ENCODE measurements at places on chromosomes 6 and 20.

GRCh38 chr6:42339991-42340401 lies 111.7 kb downstream of the TRERF1 start:
- peak; percentile 43 for DNase-seq

- no peak for DNase-seq
These were observed 3.3 kb upstream of the NHSL1 start for GRCh38 chr6:138502546-138502945.

GRCh38 chr6:10847684-10848083 lies 9.3 kb upstream of the MAK start:
- DNase-seq = no peak

DNA sequence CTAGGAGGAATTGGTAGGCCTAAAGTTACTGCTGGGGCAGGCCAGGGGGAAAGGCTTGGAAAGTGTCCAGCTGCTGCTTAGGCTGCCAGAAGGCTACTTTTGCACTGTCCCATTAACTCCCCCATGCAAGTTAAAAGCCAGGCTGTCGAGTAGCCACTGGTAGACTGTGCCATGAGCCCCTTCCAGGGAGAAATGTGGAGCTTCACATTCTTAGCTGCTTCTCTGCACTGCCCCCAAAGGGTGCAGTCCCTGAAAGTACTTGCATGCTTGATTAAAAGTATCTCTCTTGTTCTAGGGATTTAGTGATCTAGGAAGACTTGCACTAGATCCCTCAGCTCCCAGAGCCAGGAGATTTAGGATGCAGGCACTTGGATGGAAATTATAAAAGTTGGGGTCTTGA lies 57.3 kb downstream of the CDC5L start:
- no peak for DNase-seq

GRCh38 chr6:73579851-73580246 lies 59.0 kb upstream of the EEF1A1 start:
- DNase-seq = no peak

DNA sequence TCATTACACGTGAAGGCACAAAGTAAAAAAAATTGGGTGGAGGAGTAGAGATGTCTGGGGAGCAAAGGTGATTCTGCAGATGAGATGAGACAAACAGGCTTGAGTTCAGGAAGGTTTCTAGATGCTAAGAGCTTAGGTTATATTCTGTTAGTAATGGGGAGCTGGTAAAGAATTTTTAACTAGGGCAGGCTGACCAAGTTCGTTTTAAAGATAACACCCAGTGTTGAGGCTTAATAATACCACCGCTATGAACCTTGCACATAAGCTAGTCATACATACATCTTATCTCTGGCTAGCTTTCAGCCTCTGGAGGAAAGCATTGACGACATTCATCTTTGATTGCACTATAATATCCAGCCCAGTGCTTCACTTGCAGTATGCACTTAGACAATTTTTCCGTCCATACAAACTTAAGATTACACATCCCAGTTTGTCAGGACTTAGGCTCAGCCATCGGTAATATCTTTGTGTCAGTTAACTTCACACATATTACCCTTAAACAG lies 12.1 kb downstream of the NHSL1 start:
- DNase-seq = no peak

DNA sequence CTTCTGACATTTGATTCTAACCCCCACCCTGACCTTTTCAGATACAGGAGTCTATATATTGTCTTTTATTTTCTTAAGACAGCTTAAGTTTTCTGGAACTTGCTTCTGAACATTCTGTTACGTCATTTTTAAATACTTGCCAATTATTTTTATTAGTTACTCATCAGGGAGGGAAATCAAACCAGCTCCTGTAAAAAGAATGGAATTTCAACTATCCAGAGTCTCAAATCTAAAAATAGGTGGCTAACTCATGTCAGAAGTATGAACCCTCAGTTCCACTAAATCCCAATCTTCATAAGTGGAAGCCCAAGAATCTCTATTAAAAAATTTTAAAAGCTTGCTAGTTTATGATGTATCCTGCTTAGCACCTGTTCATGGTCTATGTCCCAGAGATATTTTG lies 900.0 kb downstream of the KIF16B start:
- no peak for DNase-seq

DNA sequence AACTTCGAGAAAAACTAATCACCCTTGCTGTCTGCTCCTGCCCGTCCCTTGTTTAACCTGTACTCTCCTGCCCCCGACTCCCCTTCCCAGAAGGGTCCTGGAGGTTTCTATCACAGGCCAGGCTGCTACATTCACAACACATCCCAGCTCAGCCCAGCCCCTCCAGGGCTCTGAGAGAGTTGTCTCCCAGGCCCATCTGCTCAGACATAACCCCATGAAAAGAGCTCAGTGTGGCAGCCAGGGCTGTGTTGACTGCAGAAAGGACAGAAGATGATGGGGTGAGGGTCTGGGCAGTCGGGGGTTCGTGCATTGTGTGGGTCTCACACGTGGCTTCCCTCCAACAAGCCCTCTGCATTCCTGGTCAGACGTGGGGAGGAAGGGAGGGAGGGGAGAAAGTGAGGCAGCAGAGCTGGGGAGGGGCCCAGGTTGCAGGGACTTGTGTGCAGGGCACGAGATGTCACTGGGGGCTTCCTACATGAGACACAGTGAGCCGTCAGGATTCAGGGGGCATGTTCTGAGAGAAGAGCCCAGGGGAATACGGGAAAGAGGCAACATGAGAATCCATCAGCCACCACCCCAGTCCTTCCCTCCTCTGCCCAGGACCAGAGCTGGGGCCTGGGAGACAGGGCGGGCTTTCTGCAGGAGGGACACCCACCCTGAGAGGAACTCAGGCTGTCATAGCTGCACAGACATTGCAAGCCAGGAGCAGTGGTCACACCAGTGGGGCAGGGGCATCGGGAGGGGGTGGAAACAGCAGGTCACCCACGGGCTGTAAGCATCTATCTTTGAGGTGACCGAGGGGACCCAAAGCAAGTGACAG lies 372.9 kb downstream of the PREX1 start:
- no peak for DNase-seq

Data from activated CD4-positive, alpha-beta T cell treated with anti-CD3 and anti-CD28 coated beads, Interleukin-2, amount 50 U/mL, for 24 hours (primary cell).